Activated naive CD4-positive, alpha-beta T cell treated with anti-CD3 and anti-CD28 coated beads, Interleukin-2, amount 50 U/mL, for 72 hours (primary cell): ENCODE measurements at places on chromosomes 5 and 9.

- peak; percentile 13 for DNase-seq
These were observed 7.1 kb upstream of the IFNA6 start for GRCh38 chr9:21357479-21358460.

DNA sequence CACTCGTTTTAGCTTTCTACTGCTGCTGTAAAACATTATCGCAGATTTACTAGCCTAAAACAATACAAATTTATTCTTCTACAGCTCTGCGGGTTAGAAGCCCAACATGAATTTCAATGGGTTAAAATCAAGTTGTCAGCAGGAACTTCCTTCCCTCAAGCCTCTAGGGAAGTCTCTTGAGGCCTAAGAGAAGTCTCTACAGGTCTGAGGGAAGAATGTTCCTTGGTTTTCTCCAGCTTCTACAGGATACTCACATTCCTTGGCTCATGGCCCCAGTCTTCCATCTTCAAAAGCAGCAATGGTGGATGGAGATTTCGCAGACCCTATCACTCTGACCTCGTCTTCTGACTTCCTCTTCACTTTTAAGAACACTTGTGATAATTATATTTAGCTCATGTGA is 21.6 kb upstream of the SSBP2 start:
- no peak for DNase-seq

- no peak for DNase-seq
These were observed 64.7 kb downstream of the MEGF10 start for GRCh38 chr5:127355337-127355736.

DNA sequence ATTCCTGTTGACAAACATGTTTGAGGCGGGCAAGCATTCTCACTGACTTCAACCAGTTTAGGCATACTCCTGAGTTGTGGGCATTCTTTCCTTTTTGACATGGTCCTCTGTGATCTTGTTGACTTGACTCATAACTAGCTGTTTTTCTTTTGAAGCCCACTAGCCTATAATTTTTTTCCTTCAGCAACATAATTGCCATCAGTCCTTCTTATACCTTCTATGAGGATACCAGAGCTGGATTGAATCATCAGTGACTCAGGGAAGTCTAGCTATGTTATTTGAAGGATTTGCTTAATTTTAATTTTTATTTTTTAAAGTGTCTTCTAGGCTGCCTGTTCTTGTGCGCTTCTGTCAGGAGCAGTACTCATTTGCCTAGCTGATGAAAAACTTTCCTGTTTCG is 259.5 kb downstream of the NR3C1 start:
- DNase-seq = no peak

- no peak for DNase-seq
These were observed 85.2 kb downstream of the IRX1 start for GRCh38 chr5:3680821-3681220.

GRCh38 chr5:96903300-96903699 is 27.0 kb downstream of the ERAP2 start:
- no peak for DNase-seq

GRCh38 chr9:134518004-134518606 is 123.5 kb upstream of the COL5A1 start:
- no peak for DNase-seq
